Mesenchymal stem cell (in vitro differentiated cells and primary cell): ENCODE measurements at places on chromosomes 12 and 14.

DNA sequence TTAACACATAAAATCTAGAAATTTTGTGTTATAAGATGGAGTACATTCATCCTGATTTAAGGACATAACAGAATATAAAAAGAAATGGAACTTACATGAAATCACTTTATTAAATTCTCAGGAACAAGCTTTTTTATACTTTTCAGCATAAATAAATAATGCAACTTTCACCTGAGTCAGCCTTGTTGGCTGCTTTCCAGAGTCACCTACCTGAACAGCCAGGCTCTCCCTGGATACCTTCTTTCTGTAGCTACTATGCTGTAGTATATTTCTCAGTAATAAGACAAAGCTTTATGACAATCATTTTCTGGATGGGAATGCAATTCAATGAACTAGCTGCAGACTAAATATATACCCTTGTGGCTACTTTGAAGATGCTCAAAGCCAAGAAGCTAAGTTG lies 111.9 kb downstream of the NTS start:
- DNase-seq: no peak

DNA sequence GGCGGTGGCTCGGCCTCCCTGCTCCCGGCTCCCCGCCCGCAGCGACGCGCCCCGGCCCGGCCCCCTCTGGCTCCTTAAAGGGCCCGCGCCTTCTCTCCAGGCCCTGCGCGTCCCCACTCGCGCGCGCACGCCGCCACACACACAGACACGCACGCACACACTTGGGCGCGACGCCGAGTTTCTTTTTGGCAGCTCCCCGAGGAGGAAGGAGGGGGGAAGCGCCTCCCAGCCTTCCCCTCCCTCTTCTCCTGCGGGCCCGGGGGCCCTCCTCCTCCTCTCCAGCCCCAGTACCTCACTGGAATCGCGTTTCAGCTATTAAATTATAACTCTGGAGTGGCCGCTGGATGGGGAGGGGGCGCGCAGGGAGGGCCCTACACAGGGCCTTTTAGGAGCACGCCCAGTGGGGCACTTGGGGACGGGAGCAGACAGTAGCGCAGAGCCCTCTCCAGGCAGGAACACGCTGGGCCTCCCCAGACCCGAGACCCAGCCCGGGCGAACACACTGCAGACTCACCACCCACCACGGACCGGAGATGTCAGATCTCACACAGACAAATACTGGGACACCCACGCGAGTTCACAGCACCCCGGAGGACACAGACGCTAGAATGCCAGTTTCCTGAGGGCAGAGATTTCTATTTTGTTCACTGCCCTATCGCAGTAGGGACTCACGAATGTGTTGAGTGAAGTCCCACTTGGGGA lies 411 bp upstream of the NCOR2 start:
- peak; percentile 94 for DNase-seq

DNA sequence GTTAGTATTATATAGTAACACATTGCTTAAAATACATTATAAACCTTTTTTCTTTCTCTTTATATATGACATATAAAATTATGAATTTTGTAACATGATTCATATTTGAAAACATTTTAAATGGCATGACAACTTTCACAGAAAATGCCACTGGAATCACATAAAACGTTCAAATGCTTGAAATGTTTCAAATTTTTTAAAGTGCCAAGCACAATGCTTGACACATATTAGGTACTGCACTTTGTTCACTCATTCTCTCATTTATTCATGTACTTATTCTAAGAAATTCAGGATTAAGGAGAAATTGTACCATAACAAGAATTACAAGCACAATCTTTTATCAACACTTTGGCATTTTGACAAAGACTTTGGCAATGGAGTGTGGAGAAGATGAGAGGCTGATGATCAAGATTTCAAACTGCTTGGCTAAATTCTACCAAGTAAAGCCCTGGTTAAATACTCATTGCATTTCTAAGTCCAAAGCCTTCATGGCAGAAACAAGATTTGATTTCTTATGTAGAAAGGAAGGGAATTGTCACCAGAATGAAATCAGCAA lies 232.2 kb downstream of the C12orf50 start:
- DNase-seq: no peak

- DNase-seq: peak; percentile 80
Measured at GRCh38 chr12:65464930-65465329, 186.4 kb downstream of the MSRB3 start.

- no peak for DNase-seq
Measured at GRCh38 chr12:30882706-30883105, 43.8 kb upstream of the TSPAN11 start.
